Upper lobe of right lung (tissue), 1 donor: ENCODE measurements at places on chromosomes 2 and 18. TPM values are rescaled to one million over a fixed set of nuclear protein-coding genes. Genes with fewer than 3 reads are reported as not detected.

GRCh38 chr2:41963661-41964525 lies 83.9 kb upstream of the PKDCC start:
- no peak overlapping the region for H3K27ac ChIP-seq
- DNase-seq = no peak
- peaks cover 35% of the 10 kb centered on the region for H3K4me1 ChIP-seq
- H3K4me3 ChIP-seq = no peak overlapping the region
- no peaks in the 10 kb centered on the region for H3K27me3 ChIP-seq
- H3K36me3 ChIP-seq = no peaks in the 10 kb centered on the region

DNA sequence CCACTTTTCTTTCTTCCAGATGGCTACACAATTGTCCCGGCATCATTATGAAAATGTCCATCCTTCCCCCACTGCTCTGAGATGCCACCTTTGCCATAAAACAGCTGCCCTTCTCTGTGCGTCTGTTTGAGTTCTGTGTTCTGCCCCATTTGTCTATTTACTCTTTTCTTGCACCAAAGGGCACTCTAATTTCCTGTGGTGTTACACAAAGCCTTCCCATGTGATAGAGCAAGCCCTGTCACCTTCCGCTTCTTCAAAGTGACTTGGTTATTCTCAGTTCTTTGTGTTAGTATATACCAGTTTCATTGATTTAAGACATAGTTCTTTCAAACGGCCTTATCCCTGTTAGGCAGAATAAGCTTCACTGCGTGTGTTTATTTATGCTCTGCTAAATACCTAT lies 84.1 kb downstream of the FBXO15 start:
- DNase-seq = no peak
- H3K4me3 ChIP-seq = no peak overlapping the region
- H3K4me1 ChIP-seq = no peaks in the 10 kb centered on the region
- H3K27ac ChIP-seq = no peak overlapping the region
- no peaks in the 10 kb centered on the region for H3K27me3 ChIP-seq

Gene MC4R
- total RNA-seq = not detected

DNA sequence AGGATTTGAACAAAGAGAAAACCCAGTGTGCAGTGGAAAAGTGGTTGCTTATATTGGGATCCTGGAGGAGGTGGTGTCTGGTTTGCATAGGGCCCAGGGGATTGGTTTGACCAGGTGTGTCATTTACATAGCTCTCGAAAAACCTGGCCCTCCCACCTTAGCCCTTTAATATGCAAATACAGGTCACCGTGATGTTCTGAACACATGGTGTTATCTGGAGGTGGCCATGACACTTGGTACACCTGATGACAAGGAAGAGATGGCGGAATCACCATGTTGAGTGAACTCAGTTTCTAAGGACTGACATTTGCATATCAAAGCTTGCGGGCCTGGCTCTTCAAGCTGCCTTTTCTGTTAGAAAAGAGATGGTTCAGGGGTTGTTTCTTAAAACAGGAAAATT lies 2.3 kb upstream of the NAPG start:
- DNase-seq = no peak
- H3K4me3 ChIP-seq = no peak overlapping the region
- H3K4me1 ChIP-seq = peaks cover 34% of the 10 kb centered on the region
- H3K36me3 ChIP-seq = no peaks in the 10 kb centered on the region
- H3K27me3 ChIP-seq = no peaks in the 10 kb centered on the region
- no peak overlapping the region for H3K27ac ChIP-seq

GRCh38 chr2:42092084-42092996 lies 44.5 kb downstream of the PKDCC start:
- peak overlapping the region; percentile 56 for H3K27ac ChIP-seq
- H3K27me3 ChIP-seq = no peaks in the 10 kb centered on the region
- DNase-seq = no peak
- no peaks in the 10 kb centered on the region for H3K36me3 ChIP-seq

Gene UGT1A6
- total RNA-seq = 3.2 TPM

GRCh38 chr18:9613550-9614400 lies 584 bp downstream of the PPP4R1 start:
- H3K4me1 ChIP-seq = peaks cover 38% of the 10 kb centered on the region
- H3K27ac ChIP-seq = peak overlapping the region; percentile 97
- peak; percentile 90 for DNase-seq
- peaks cover 9% of the 10 kb centered on the region for H3K36me3 ChIP-seq
- peak overlapping the region; percentile 72 for H3K4me3 ChIP-seq

Gene AQP12A
- total RNA-seq = not detected

DNA sequence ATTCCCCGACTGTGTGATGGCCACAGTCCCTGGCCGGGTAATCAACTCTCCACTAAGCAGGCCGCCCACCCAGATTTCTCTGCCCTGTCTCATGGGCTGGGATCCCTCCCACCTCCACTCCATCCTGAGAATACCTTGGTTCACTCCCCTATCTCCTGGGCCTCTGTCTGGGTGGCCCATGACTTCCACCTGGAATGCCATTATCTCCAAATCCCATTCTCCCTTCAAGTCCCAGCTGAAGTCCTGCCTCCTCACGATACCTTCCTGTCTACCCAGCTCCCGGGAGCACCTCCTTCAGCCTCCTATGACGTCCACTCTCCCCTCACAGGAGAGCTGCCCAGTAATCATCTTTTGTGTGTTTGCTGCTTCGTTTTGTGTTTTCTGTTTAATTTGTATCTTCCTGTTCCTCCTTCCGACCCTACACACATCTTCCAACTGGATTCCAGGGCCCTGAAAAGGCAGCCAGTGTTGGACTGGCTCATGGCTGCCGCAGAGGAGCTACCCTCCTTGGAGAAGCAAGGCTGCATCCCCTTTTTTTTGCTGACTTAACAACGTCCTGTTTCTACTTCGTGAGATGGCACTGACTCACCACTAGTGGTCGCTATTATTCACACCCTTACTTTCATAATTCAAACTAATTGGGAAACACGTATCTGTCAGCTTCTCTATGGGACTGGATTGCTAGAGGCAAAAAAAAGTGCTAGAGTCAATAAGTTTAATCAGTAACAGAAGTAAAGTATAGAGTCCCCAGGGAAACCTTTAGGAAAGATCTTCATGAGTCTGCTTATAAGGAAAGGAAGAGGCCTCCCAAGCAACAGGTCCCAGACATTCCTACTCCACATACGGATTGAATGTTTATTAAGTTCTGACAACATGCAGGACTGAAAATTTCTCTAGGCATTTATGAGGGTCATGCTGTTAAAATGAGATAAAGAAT lies 171.9 kb upstream of the GATA6 start:
- no peaks in the 10 kb centered on the region for H3K27me3 ChIP-seq
- H3K4me3 ChIP-seq = no peak overlapping the region
- H3K4me1 ChIP-seq = no peaks in the 10 kb centered on the region
- H3K27ac ChIP-seq = peak overlapping the region; percentile 44
- H3K36me3 ChIP-seq = no peaks in the 10 kb centered on the region

DNA sequence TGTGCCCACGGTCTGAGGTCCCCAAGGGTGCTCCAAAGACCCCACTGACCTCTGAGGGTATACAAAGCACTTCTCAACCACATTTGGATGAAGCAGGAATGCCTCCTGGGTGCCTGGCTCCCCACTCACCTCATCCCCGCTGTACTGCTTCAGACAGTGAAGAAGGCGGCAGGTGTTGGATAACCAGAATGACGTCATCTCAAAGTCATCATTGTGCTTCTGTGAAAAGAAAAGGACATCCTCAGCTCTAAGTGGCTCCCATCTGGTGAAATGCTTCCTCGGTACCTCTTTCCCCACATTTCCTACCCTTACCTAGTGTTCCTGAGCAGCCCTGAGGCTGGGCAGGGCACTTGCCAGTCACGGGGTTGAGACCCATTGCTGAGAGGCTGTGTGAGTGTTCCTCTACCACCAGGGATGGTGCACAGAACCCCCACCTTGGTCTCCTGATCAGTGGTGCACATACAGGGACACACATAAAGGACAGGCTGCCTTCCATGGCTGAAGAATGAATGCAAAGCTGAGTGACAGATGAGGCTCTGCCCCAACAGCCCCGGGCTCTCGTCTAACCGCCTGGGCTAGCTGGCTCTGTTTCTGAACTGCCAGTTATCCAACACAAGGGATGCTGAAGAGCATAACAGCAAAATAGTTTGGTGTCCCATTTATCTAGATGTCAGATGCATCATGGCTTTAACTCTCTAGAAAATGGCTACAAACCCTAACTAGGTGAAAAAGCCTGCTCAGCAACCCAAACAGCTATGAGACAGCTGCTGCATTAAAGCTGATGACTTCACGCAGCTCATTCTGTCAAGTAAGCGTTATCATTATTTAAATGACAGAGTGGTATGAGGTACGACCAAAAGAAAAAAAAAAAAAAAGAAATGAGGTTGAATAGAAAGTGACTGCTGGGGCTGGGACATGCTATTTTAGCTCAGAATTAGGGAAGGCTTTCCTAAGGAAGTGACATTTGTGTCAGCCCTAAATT lies 28.2 kb upstream of the ACAA2 start:
- H3K4me1 ChIP-seq = no peaks in the 10 kb centered on the region
- H3K36me3 ChIP-seq = no peaks in the 10 kb centered on the region
- DNase-seq = no peak
- no peak overlapping the region for H3K4me3 ChIP-seq

- no peak for DNase-seq
- no peaks in the 10 kb centered on the region for H3K27me3 ChIP-seq
- no peak overlapping the region for H3K4me3 ChIP-seq
Measured at GRCh38 chr2:156563994-156564753, 128.0 kb downstream of the GPD2 start.

- no peaks in the 10 kb centered on the region for H3K4me1 ChIP-seq
- H3K4me3 ChIP-seq = no peak overlapping the region
- no peaks in the 10 kb centered on the region for H3K36me3 ChIP-seq
Measured at GRCh38 chr2:4882941-4883340, 809.2 kb upstream of the SOX11 start.
